ENCODE measurements at places on chromosomes 7 and 10. TPM values are rescaled to one million over a fixed set of nuclear protein-coding genes. Genes with fewer than 3 reads are reported as not detected.
A peak's percentile ranks its signal among the peaks of the same experiment; 100 is the strongest.

The MSMB gene
- not detected for total RNA-seq

The HOXA10 gene
- not detected for total RNA-seq

The FAM25G gene
- total RNA-seq = not detected

The UPK3B gene
- total RNA-seq = 0.83 TPM

The RBP3 gene
- total RNA-seq = not detected

The EFCAB10 gene
- total RNA-seq = not detected

The PLOD3 gene
- total RNA-seq = 63.3 TPM

The ABCC2 gene
- 0.73 TPM for total RNA-seq

The HACD1 gene
- 4.6 TPM for total RNA-seq

DNA sequence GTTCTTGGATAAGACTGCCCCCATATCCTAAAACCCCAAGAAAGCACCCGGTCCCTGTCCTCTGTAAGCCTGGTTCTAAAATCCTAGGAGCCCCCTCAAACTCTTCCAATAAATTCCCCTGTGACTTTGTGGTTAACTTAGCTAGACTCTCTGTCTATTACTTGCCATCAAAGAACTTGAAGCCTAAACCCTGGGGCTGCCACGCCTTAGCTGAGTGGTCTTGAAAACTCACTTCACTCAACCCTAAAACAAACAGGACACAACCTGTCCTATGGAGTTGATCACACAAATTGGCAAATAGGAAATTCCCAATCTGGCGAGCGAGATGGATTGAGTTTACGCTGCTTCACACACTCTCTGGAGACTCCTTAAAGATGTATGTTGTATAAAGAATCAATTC lies 191.4 kb upstream of the SVIL start:
- H3K36me3 ChIP-seq = peaks cover 4% of the 10 kb centered on the region
- H3K27ac ChIP-seq = no peak overlapping the region
- H3K4me3 ChIP-seq = no peak overlapping the region

DNA sequence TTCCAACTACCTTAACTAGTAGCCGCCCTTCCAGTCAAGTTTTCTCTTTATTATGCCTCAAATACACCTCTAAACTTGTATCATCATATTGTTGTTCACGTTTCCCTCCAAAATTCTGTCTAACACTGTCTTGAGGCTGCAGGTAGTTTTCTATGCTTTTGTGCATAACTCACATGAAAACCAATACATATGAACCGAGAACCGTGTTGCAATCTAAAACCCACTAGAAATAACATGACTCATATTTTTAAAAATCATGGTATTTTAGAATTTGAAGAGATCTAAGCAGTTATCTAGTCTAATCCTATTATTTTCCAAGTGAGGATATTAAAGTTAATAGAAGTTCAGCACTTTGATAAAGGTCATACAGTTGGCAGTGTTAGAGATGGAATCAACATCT lies 18.2 kb downstream of the LIPF start:
- no peak overlapping the region for H3K27ac ChIP-seq
- no peak for DNase-seq
- H3K4me1 ChIP-seq = no peaks in the 10 kb centered on the region
- H3K4me3 ChIP-seq = no peak overlapping the region
- no peaks in the 10 kb centered on the region for H3K36me3 ChIP-seq
- peaks cover 7% of the 10 kb centered on the region for H3K27me3 ChIP-seq

DNA sequence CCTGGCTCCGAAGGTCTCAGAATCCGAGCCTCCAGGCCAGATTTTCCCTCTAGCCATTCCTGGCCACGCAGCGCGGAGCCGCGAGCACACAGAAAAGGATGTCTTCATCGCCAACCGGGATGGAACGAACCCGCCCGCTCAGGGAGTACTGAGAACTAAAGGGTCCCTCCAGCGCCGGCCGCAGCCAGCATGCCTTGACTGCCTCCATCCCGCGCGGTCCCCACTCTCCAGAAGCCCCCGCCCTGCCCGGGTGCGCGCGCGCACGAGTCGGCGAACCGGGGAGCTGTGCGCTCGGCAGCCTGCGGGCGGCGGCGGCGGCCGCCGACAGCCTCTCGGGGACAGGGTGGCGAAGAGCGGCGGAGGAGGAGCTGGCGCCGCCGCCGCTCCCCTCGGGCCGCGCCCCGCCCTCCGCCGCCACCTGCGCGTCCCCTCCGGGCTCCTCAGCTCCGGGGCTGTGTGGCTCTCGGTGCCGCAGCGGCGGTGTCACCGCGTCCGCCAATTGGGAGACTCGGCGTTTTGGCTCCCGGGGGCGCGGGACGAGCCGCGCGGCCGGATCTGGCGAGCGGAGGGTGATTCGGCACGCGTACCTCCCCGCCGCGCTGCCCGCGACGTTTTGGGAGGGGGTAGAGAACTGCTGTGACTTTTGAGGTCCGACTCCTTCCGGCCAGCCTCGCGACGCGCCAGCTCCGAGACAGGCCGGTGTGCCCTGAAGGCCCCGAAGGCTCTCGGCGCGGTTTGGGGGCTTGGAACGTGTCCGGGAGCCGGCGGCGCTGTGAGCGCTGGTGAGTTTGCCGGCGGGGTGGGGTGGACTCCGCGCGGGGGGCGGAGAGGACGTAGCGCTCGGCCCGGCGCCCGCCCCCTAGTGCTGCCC lies 453 bp upstream of the GALNT17 start:
- no peaks in the 10 kb centered on the region for H3K36me3 ChIP-seq
- DNase-seq = no peak
- H3K4me1 ChIP-seq = peaks cover 2% of the 10 kb centered on the region
- H3K27ac ChIP-seq = no peak overlapping the region
- H3K4me3 ChIP-seq = no peak overlapping the region

DNA sequence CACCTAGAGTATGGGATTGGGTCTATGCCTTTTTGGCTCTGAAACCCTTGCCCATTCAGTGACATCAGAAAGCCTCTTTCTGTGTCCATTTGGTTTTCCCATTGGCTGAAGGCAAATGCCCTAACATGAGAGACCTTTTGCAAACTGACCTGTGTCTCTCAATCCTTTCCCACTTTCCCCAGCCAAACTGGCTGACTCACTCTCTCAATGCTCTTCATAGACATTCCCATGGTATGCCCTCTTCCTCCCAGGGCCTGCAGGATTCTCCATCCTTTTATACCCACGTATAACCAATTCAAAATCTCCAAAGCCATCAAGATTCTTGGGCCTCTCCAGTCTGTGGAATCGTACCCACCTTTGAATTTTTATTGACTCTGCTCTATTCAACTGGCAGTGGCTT lies 563.3 kb downstream of the GATA3 start:
- DNase-seq = no peak
- no peak overlapping the region for H3K27ac ChIP-seq
- no peaks in the 10 kb centered on the region for H3K36me3 ChIP-seq
- H3K27me3 ChIP-seq = peaks cover 5% of the 10 kb centered on the region
- H3K4me1 ChIP-seq = peaks cover 3% of the 10 kb centered on the region

DNA sequence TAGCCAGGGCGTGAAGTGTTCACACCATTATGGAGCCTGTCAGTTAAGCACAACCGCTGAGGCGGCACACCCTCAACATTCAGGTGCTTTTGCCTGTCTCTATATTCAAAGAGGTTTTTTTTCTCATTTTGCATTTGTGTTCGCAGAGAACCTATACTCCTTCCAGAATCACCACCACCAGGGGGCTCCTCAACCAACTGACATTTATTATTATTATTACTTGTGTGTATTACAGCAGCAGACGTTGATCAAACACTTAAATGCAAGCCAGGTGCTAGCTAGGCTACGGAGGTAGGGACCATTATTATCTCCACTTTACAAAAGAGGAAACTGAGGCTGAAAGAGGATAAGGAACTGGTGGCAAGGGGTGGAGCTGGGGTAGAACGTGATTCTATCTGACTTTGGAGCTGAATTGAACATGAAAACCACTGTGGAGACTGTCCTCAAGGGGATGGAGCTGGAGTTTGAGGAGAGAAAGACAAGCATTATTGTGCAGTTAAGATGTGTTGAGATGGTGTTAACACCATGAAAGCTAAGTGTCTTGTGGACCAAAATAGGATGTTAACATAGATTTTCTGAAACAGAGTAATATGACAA lies 133.8 kb upstream of the PLXNA4 start:
- no peak overlapping the region for H3K4me3 ChIP-seq
- H3K4me1 ChIP-seq = no peaks in the 10 kb centered on the region
- peaks cover 2% of the 10 kb centered on the region for H3K27me3 ChIP-seq
- no peak for DNase-seq
- H3K27ac ChIP-seq = no peak overlapping the region
- no peaks in the 10 kb centered on the region for H3K36me3 ChIP-seq

DNA sequence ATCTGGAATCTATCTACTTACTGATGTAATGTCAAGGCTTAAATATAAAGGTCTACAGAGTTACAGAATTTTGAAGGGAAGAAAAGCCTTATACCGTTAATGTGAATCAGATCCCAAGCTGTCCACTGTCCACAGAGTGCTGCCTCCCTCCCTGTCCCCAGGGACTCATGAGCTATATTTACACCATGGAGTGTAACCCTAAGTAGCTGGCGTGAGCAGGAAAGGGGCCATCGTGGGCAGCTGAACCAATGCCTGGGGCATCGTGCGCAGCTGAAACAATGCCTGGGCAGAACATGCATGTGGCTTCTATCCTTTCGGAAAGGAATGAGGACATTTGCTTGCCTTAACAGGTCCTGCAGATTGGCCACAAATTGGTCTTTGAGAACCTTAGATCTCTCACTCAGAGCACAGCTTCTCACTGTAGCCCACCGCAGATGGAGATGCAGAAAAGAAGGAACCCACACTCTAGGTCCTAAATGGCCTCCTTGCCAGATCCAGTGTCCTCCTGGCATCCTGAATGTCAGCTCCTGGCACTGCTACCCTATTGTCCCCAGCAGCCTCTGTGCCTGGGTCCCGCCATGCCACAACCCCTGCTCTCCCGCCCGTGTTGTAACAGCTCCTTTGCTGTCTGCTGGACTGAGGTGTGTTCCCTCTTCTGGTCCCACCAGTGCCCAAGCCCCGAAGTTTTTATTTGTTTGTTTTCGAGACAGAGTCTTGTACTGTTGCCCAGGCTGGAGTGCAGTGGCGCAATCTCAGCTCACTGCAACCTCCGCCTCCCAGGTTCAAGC lies 30.3 kb downstream of the CCDC3 start:
- peaks cover 4% of the 10 kb centered on the region for H3K36me3 ChIP-seq
- H3K27ac ChIP-seq = no peak overlapping the region
- DNase-seq = no peak
- peaks cover 6% of the 10 kb centered on the region for H3K27me3 ChIP-seq
- H3K4me3 ChIP-seq = no peak overlapping the region

GRCh38 chr7:28375729-28376128 lies 36.6 kb upstream of the CREB5 start:
- H3K36me3 ChIP-seq = no peaks in the 10 kb centered on the region
- H3K27me3 ChIP-seq = no peaks in the 10 kb centered on the region
- H3K4me1 ChIP-seq = no peaks in the 10 kb centered on the region
- DNase-seq = no peak
- H3K27ac ChIP-seq = no peak overlapping the region
- H3K4me3 ChIP-seq = no peak overlapping the region

GRCh38 chr10:60114765-60115586 lies 208.6 kb upstream of the CCDC6 start:
- no peak overlapping the region for H3K4me3 ChIP-seq
- no peaks in the 10 kb centered on the region for H3K27me3 ChIP-seq
- H3K36me3 ChIP-seq = no peaks in the 10 kb centered on the region
- no peak overlapping the region for H3K27ac ChIP-seq

- H3K27ac ChIP-seq = peak overlapping the region; percentile 76
- peaks cover 16% of the 10 kb centered on the region for H3K36me3 ChIP-seq
- peaks cover 7% of the 10 kb centered on the region for H3K27me3 ChIP-seq
- no peak for DNase-seq
- peak overlapping the region; percentile 34 for H3K4me3 ChIP-seq
These were observed 26.8 kb upstream of the RASGEF1A start for GRCh38 chr10:43293677-43294057.

DNA sequence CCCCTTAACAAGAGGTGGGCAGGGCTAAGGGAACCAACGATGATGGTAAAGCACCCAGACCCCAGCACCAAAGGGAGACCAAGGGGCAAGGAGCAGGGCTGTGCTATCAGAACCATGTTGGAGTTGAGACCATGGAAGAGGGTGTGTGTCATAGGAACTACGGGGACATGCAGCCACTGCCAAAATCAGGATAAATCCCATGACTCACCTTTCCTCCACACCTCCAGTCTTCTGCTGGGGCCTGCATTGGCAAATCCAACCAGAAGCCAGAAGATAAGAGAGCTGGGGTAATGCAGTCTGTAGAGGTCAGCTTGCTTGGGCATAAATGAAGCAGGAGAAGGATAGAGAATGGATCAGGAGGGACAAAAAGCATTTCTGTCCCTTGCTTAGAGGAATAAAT lies 42.7 kb upstream of the SMARCD3 start:
- H3K36me3 ChIP-seq = no peaks in the 10 kb centered on the region
- no peak overlapping the region for H3K27ac ChIP-seq
- peaks cover 1% of the 10 kb centered on the region for H3K4me1 ChIP-seq
- H3K4me3 ChIP-seq = no peak overlapping the region

DNA sequence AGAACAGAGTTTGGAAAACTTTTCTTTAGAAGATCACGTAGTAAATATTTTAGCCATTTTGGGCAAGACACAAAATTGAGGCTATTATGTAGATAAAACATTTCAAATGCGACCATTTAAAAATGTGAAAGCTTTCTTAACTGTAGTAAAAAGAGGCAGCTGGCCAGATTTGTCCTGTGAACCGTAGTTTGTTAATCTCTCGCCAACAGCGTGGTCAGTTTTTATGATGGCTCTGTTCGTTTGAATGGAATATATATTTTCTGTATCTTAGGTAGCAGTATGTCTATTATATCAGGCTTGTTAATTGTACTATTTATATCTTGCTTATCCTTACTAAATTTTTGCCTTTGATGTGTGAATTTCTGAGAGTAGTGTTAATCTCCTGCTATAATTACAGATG lies 124.9 kb downstream of the CCSER2 start:
- no peaks in the 10 kb centered on the region for H3K4me1 ChIP-seq
- no peak overlapping the region for H3K27ac ChIP-seq
- no peaks in the 10 kb centered on the region for H3K27me3 ChIP-seq
- H3K4me3 ChIP-seq = no peak overlapping the region

DNA sequence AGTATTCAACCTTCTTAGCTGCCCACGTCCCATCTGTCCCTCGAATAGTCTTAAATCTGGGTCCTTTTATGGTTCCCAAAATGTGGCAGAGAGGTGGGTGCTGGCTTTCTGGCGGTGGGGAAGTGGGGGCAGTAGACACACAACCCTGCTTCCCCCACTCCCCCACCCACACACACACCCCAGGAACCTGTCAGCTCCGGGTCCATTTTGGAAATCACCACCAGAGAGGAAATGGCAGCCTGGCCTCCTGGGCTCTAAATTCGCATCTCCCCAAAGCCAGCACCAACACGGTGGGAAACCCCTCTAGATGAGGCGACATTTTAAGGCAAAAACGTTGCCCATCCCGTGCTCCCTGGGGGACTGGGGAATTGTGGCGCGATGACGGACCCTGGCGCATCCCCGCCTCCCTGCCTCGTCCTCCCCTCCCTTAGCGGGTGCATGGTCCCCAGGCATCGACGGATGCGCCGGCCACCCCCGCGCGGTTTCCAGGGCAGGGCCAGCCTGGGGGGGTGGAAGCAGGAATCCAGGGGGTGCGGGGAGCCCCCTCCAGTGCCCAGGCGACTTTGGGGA lies 702 bp downstream of the TMEM130 start:
- peaks cover 8% of the 10 kb centered on the region for H3K4me1 ChIP-seq
- DNase-seq = no peak
- H3K36me3 ChIP-seq = no peaks in the 10 kb centered on the region
- peaks cover 22% of the 10 kb centered on the region for H3K27me3 ChIP-seq
